ENCODE measurements at places on chromosomes 6 and 20.

DNA sequence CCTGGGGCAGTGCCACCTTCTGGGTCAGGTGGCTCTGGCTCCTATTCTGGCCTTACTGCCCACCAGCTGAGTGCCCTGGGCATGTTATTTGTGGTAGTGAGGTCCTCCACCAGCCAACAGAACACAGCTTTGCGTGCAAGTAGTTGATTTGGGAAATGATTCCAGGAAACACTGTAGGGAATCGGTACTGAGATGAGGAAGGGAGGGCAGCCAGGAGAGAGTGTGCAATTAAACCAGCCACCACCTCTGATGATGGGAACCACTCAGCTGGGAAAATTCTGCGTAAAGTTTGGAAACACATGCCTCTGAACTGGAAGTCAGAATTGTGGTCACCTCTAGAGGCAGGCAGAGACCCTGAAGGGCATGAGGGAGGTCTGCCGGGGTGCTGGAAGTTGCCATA, 459 bp downstream of the LBP start:
- no peak for DNase-seq

DNA sequence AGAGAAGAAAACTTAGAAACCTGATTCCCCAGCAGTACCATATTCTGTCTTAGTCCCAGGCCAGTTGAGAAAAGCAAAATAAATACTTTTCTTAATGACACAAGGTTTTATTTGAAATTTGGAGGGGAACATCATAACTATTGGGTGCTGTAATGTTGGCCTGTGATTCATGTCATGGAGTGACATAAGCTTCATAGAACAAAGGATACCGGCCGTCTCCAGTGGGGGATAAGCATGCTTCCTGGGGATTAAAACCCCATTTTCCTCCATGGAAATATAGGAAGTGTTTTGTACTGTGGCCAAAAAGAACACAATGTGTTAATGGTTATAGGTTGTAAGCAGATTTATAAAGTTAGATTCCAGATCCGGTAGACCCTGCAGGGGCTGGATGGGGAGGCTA, 18.0 kb downstream of the MTHFD1L start:
- DNase-seq, result no peak

GRCh38 chr6:111503660-111504059, 20.6 kb upstream of the REV3L start:
- no peak for DNase-seq

DNA sequence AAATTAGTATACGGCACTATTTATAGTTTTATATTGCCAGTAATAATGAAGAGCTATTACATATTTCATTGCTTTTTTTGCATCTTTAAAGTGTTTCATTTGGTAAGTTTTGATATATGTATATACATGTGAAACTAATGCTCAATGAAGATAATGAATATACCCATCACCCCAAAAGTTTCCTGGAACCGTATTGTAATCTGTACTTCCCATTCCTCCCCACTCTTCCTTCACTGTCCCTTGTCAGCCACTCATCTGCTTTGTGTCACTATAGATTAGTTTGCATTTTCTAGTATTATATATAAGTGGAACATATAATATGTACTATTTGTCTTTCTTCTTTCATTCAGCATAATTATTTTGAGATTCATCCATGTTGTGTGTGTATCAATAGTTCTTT, 10.3 kb upstream of the TBC1D32 start:
- DNase-seq, result no peak

DNA sequence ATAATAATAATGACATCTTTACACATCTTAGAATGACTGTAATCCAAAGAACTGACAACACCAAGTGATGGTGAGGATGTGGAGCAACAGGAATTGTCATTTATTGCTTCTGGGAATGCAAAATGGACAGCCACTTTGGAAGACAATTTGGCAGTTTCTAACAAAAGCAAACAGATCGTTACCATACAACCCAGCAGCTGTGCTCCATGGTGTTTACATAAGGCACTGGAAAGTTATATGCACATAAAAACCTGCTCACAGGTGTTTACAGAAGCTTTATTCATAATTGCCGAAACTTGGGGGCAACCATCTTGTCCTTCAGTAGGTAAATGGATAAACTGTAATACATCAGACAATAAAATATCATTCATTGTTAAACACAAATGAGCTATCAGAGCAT, 18.3 kb upstream of the ASF1A start:
- no peak for DNase-seq

- DNase-seq, result peak; percentile 38
These were observed 369.4 kb upstream of the IMPG1 start for GRCh38 chr6:76441875-76442274.

GRCh38 chr20:2814587-2815051, at the start of gene C20orf141:
C20orf141 (plus strand) TSS chr20:2814987; CDS start chr20:2815185, 198 bp downstream.
- DNase-seq, result no peak

GRCh38 chr6:168105813-168106632, 27.0 kb upstream of the FRMD1 start:
- DNase-seq, result no peak

DNA sequence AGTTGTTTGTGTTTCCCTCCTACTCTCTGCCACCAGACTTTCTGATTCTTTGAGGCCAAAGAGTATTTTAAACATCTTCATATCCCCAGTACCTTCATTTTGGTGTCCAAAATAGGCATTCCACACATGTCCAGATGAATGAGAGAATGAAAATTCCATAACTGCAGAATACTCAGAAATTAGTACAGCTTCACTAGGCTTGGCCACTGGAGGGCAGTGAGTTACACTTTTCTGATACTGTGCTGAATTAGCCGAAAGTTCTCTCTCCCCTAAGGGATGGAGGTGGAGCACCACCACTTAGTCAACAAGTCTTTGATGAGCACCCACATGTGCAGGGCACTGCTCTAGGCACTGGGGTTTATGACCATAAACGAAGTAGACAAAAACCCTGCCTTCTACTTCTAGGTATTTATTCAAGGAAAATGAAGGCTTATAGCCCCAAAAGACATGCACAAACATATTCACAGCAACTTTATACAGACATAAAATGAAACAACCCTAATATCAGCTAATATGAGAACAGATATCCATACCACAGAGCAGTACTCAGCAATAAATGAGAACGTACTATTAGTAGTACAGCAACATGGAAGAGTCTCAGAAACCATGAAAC, 46.1 kb upstream of the TMEM217 start:
- peak; percentile 51 for DNase-seq

DNA sequence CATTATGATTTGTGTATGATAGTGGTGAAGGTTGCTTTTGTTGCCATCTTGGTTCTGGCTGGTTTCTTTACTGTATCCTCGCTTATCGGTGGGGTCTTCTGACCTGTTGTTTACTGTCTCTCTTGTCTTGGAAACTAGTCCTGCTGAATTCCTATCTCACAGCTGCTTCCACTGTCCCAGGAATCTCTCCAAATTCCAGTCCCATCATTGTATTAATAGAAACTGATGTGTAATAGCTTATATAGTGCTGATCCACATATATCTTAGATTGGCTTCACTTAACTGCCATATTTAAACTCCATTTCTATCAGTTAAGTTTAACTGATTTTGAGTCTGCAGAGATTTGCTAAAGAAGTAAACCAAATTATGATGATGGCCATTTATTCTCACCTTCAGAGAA, 5.9 kb downstream of the GTF2H5 start:
- DNase-seq, result no peak
